ENCODE measurements at places on chromosomes 12 and 14.

DNA sequence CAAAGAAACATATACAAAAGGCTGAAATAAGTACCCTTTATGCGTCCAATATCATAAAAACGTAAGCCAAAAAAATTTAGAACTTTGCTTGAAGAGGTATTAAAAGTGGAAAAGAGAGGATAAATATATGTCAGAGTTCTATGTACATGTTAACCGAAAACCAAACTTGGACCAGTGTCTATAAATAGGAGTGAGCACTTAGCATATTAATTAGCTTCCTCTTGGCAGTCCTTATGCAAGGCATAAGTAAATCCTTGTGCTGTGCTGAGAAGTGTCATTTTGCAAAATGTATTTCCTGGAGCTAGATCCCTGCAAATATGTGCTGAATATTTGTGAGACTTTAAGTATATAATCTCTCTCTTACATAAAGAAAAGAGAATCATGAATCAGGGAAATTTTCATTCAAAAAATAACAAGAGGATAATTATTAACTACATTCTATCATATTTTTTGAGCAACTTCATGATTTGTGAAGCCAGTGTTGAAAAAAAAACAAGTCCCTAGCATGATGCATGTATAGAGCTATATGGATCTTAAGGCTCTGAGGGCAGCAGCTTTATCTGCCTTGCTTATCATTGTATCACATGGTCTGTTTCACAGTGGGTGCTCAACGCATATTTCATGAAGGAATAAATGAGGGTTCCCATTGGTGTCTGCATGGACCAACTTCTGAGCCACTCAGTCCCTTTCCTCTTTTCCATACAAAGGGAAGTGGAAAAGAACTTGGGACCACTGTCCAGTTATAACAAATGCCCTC is 326.1 kb downstream of the PDZRN4 start:
- DNase-seq, result no peak

DNA sequence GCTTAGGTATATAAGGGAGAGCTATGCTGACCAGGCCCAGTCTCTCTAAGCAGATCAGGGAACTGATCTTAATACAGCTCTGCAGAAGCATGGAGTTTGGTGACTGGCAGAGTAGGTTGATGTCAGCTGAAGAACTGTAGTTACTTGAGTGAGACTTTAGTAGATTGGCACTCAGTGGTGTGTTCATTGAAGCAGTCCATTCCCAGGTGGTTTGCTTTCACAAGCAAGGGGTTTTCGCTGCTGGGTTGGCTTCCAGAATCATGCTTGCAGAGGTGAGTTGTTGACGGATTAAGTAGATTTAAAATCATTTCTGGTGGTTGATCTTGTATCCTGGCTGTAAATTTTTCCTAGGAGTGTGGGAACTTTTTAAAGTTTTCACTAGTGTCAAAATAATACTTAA is 6.5 kb upstream of the DHRS7 start:
- no peak for DNase-seq

DNA sequence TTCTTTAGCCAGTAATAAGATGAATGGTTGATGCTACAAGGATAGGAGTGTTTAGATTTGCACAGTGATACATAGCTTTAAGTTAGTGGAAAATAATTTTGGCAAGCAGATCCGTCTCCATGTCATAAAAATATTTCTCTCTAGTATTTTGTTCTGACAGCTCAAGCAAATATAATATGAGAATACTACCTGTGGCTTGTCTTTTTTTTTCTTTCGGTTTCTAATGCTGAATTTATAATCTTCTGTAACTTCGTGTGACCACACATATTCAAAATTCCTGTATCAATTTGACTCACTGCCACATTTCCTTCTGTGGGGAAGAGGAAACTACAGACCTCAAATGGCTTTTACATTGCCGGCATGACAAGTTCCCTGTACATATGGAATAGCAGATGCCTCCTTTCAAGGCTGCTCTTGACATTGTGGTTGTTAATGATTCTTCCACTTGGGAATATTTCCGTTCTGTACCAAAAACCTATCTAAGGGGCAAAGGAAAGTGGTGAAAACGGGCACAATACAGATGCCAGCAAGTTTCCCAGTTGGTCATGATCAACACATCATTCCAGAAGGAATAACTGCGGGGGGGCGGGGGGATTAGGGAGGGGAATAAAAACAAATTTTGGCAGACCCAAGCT is 103.6 kb upstream of the CCDC91 start:
- DNase-seq, result no peak

GRCh38 chr12:62718762-62719426 is 216.1 kb downstream of the PPM1H start:
- DNase-seq, result no peak

GRCh38 chr14:24427537-24428508 is 1.6 kb downstream of the CBLN3 start:
- DNase-seq, result no peak

DNA sequence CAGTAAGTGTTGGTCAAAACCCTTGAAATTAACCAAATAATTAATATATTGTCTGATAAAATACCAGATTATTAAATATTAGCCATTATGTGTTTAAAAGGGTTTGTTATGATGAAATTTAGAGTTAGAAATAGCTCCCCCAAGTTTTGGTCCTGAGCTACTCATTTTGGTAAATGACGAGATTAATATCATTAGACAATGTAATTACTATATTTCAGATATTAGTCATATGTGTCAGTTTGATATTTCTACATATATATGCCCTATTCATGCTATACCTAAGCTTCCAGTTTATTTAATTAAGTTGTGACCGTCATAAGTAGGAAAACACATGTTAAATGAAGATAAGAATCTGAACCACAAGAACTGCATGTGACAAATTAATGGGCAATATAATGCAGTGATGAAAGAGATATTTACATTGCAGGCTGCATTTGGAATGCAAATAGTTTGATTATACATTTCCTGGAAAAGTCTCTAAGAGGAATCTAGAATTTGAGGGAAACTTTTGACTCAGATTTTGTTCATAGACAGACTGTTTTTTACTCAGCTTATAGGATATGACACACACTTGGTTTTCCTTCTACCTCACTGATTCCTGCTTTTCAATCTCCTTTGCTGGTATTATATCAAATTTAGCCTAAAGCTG is 70.5 kb downstream of the TBC1D30 start:
- no peak for DNase-seq

- no peak for DNase-seq
Measured at GRCh38 chr12:67645601-67646000, 2.9 kb upstream of the DYRK2 start.

- no peak for DNase-seq
Measured at GRCh38 chr12:95147866-95148265, 69.4 kb downstream of the FGD6 start.

DNA sequence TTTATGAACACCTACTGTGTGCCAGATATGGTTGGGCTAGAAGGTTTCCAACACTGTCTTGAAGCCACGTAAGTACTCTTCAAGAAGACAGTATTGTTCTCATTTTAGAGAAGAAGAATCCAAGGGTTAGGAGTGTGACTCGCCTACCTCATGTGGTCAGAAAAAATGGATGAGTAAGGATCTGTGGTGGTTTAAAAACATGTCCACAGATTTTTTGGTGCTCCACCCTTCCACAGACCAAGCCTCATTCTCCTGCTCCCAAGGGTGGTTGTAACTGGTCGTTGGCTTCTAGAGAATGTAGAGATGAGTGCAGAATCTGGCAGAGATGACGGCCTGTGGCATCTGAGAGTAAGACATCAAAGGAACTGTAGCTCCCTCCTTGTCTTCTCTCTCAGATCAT is 30.3 kb upstream of the TTC7B start:
- DNase-seq, result no peak

- DNase-seq, result no peak
Measured at GRCh38 chr12:79982086-79983062, 47.5 kb upstream of the PPP1R12A start.

- no peak for DNase-seq
Measured at GRCh38 chr14:76456200-76456599, 80.3 kb downstream of the ESRRB start.

GRCh38 chr14:57346741-57347140 is 43.6 kb upstream of the NAA30 start:
- no peak for DNase-seq

DNA sequence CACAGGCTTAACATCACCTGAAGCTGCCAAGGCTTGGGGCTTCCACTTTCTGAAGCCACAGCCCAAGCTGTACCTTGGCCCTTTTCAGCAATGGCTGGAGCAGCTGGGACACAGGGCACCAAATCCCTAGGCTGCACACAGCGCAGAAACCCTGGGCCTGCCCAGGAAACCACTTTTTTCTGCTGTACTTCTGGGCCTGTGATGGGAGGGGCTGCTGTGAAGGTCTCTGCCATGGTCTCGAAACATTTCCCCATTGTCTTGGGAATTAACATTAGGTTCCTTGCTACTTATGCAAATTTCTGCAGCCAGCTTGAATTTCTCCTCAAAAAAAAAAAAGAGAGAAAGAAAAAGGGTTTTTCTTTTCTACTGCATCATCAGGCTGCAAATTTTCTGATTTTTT is 219.1 kb downstream of the RPL10L start:
- no peak for DNase-seq

DNA sequence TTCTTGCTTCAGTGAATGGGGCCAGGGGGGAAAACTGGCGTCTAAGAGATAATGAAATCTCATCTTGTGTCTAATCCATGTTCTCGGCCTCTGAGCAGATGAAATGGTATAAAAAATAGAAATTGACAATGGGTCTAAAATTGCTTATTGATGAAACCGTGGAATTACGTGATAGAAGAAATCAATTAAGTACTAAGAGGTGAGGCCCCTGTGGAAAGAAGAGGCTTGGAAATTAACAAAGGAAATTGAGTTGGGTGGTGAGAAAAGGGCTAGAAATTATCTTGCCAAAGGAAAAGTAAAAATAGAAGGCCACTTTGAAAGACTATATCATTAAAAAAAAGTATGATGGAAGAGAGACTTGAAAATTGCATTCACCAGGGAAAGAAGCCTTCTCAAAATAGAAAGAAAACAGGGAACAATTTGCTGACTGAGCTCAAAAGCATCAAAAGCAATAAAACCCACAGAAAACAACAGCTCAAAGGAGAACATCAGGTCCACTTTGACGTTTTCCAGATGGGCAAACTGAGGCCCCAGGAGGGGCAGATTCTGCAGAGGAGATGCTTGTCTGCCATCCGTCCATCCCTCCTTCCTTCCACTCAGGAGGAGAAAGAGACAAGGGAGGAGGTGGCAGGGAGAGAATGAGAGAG is 226.1 kb upstream of the RTL1 start:
- no peak for DNase-seq

DNA sequence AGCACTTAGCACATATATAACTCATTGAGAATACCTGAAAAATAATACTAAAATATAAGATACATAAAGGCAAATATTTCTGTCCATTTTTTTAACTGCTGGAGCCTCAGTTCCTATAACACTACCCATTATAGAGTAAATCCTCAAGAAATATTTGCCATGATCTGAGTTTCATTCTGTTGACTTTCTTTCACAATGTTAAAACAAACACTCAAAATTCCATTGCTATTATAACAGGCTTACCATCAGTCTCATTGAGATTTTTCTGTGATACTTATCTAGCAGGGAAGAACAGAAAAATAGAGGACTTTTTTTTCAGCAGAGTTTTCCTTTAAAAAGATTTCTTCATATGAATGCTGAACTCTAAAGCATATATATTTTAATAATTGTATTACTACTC is 24.5 kb downstream of the LMO3 start:
- no peak for DNase-seq

DNA sequence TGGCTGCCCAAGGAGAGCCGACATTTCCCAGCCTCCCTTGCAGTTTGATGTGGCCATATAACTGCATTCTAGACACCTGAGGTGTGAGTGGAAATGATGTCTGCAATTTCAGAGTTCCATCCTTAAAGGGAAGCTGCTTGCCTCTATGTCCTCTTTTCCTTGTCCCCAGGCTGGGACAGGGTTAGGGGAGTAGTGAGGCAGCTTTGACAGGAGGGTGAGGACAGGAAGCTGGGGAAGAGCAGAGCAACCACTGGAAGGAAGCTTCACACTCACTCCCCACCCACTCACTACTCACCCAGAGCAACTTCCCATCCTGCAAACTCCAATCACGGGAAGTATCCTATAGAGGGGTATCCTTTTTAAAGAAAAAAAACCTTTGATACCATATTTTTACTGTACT is 28.9 kb upstream of the LTA4H start:
- no peak for DNase-seq

DNA sequence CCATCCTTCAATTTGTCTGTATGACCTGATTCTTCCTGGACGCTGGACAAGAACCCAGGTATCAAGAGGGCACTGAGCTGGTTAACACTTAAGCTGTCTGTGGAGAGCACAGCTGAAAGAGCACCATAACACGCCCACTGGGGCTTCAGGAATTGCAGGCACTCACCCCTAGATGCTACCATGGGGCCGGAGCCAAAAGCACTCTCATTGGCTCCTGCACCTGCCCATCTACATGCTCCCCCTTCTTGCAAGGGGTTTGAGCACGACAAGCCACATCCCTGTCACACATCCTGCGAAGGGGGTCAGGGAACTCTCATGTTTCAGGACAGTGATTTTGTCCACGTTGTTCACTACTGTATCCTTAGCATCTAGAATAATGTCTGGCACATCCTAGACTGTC is 35.1 kb upstream of the TBC1D15 start:
- DNase-seq, result no peak

GRCh38 chr12:65878540-65878939 is 54.3 kb downstream of the HMGA2 start:
- no peak for DNase-seq

All from stimulated activated CD4-positive, alpha-beta T cell treated with anti-CD3 and anti-CD28 coated beads, TNF-alpha, amount 100 ng/mL, for 1 hour (primary cell).